Fibroblast of the aortic adventitia (primary cell): ENCODE measurements at places on chromosomes 7 and 10. TPM values are rescaled to one million over a fixed set of nuclear protein-coding genes. Genes with fewer than 3 reads are reported as not detected.

The TEX36 gene
- total RNA-seq, result 2.1 TPM in 1 of 2 replicates, not detected in the other

The VIPR2 gene
- total RNA-seq, result not detected in 2 replicates

The RBM20 gene
- 0.08 and 0.09 TPM in 2 replicates for total RNA-seq

The ADCY1 gene
- 0.25 and 0.72 TPM in 2 replicates for total RNA-seq

The HOXA3 gene
- total RNA-seq, result 1.2 and 3.5 TPM in 2 replicates

The FASTK gene
- 62.7 and 86.0 TPM in 2 replicates for total RNA-seq

The COL28A1 gene
- total RNA-seq, result 0.09 TPM in 1 of 2 replicates, not detected in the other

The NUTM2E gene
- under 0.01 TPM in 1 of 2 replicates, not detected in the other for total RNA-seq

The OIT3 gene
- total RNA-seq, result not detected in 2 replicates

The ANXA8 gene
- total RNA-seq, result 0.18 and 1.5 TPM in 2 replicates

The FMC1 gene
- total RNA-seq, result 8.4 and 9.6 TPM in 2 replicates

The ACADSB gene
- 7.4 and 11.4 TPM in 2 replicates for total RNA-seq

The EBLN1 gene
- not detected in 2 replicates for total RNA-seq

The PBLD gene
- total RNA-seq, result 6.6 and 10.8 TPM in 2 replicates

The ITPRID1 gene
- not detected in 2 replicates for total RNA-seq

The TAS2R41 gene
- total RNA-seq, result 0.09 TPM in 1 of 2 replicates, not detected in the other

The AGR3 gene
- not detected in 2 replicates for total RNA-seq

The OGDHL gene
- total RNA-seq, result under 0.01 and 0.57 TPM in 2 replicates

The STAG3 gene
- total RNA-seq, result 0.90 and 4.8 TPM in 2 replicates

The OAT gene
- total RNA-seq, result 121 and 154 TPM in 2 replicates

The TAF5 gene
- 3.8 and 5.6 TPM in 2 replicates for total RNA-seq

The LRRD1 gene
- total RNA-seq, result 0.09 and 0.41 TPM in 2 replicates

The CHAT gene
- not detected in 2 replicates for total RNA-seq

The CRHR2 gene
- total RNA-seq, result not detected in 2 replicates

The AMPH gene
- total RNA-seq, result 2.4 and 3.2 TPM in 2 replicates

The ACTL6B gene
- total RNA-seq, result not detected in 2 replicates

The DNAH11 gene
- 2.7 TPM in 1 of 2 replicates, not detected in the other for total RNA-seq

The CYP2E1 gene
- total RNA-seq, result 0.36 and 0.82 TPM in 2 replicates

The SFTPA1 gene
- not detected in 2 replicates for total RNA-seq

The LRRC17 gene
- 95.6 and 131 TPM in 2 replicates for total RNA-seq

The LIPN gene
- not detected in 2 replicates for total RNA-seq

The LRRN3 gene
- total RNA-seq, result 2.7 and 5.0 TPM in 2 replicates

The HILPDA gene
- total RNA-seq, result 17.3 and 25.3 TPM in 2 replicates

The SORBS1 gene
- total RNA-seq, result 0.36 and 0.74 TPM in 2 replicates

The CD36 gene
- 1.7 and 561 TPM in 2 replicates for total RNA-seq

The NOC3L gene
- total RNA-seq, result 20.8 and 36.4 TPM in 2 replicates

The ANKRD30A gene
- total RNA-seq, result not detected in 2 replicates

The HMX2 gene
- total RNA-seq, result not detected in 2 replicates

The SEMA4G gene
- total RNA-seq, result 0.25 and 0.81 TPM in 2 replicates

The VAX1 gene
- not detected in 2 replicates for total RNA-seq

The NAT16 gene
- not detected in 2 replicates for total RNA-seq

The KNDC1 gene
- under 0.01 and 0.41 TPM in 2 replicates for total RNA-seq

The PROSER2 gene
- 3.1 and 4.7 TPM in 2 replicates for total RNA-seq

The ABCB1 gene
- total RNA-seq, result 0.08 and 0.36 TPM in 2 replicates

The LRRC4 gene
- 0.27 TPM in 1 of 2 replicates, not detected in the other for total RNA-seq

The FZD1 gene
- 11.8 and 28.7 TPM in 2 replicates for total RNA-seq

The ZCCHC24 gene
- total RNA-seq, result 38.8 and 56.0 TPM in 2 replicates

The HSPA12A gene
- total RNA-seq, result 10.3 and 18.8 TPM in 2 replicates

The COBL gene
- not detected in 2 replicates for total RNA-seq

The STOX1 gene
- 0.09 TPM in 1 of 2 replicates, not detected in the other for total RNA-seq

The UCMA gene
- total RNA-seq, result not detected in 2 replicates

The IL6 gene
- 3.8 and 10.2 TPM in 2 replicates for total RNA-seq

The CPN1 gene
- total RNA-seq, result not detected in 2 replicates

The ARID5B gene
- total RNA-seq, result 51.0 and 87.9 TPM in 2 replicates
